ENCODE measurements at places on chromosomes 5 and 9.

GRCh38 chr5:116154931-116155330 is 70.1 kb downstream of the COMMD10 start:
- DNase-seq = no peak

DNA sequence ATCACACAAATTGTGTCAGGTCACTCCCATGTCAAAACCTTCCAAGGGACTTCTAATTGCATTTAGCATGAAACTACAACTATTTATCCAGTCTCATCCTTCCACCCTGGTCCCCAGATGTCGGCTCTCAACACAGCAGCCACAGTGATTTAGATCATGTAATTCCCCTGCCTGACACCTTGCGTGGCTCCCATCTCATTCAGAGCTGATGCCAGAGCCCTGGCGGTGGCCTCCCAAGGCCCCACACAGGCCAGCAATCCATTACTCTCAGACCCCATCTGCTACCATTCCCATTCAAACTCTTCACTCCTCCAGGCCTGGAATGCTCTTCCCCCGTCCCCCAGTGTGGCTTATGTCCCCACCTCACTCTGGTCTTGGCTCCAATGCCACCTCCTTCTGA is 2.4 kb downstream of the SLC35D2 start:
- DNase-seq = no peak

DNA sequence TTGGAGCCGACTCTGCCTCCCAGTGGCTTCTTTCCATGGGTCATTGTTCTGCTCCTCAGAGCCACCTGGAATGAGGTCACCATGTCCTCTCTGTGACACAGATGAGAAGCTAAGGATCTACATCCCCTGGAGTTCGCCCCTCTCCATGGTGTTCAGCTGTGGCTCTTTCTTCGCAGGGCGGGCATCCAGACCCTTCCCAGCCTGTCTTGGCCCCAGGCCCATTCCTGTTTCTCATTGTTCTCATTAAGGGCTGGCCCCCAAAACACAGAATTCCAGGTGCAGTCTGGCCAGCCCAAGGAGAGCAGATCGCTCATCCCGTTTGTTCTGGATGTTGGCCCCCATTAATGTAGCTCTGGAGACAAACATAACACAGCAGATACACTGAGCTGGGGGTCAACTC is 66.4 kb upstream of the COL15A1 start:
- no peak for DNase-seq

GRCh38 chr5:32541241-32541640 is 44.1 kb upstream of the SUB1 start:
- DNase-seq = no peak

- no peak for DNase-seq
Observed at GRCh38 chr9:121021301-121021700, 28.8 kb downstream of the C5 start.

DNA sequence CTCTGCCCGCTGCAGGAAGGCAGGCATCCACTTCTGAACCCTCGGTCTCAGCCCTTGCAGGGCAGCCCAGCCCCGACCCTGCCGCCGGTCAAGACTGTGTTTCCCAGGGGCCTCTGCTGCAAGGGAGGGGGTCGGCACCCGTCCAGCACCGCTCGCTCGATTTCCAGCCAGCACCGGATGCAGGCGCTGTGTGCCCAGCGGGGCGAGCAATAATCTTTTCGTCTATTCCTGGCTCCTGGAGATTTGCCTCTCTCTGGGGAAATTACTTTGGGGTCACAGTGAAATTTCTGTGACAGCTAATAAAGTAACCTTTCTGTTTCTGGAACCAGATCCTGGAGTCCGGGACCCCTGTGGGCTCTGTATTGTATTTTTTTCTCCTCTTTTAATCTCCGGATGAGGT is 155.3 kb downstream of the COL23A1 start:
- DNase-seq = peak; percentile 49

- no peak for DNase-seq
Observed at GRCh38 chr5:125181955-125182354, 435.5 kb upstream of the ZNF608 start.

- no peak for DNase-seq
Observed at GRCh38 chr9:86352440-86353077, 1.7 kb downstream of the TUT7 start.

DNA sequence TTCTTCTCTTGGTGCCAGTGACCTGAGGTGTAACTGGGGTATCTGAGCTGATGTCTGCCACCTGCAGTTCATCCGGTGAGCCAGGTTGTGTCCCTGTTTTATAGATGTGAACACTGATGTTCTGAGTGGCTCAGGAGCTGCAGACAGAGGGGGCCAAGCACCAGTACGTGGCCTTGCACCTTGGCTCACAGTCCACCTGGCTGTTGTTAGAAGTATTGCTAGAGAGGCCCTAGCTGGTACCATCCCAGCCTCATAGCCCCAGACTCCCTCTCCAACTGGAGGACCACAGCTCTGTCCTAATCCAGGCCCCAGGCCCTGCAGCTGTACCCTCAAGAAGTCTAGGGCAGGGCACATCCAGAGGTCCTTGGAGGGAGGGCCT is 16.2 kb downstream of the PHF2 start:
- DNase-seq = peak; percentile 78

GRCh38 chr9:121183666-121184423 is 17.8 kb downstream of the RAB14 start:
- no peak for DNase-seq

- no peak for DNase-seq
Observed at GRCh38 chr9:113247640-113248039, 26.3 kb downstream of the SLC31A1 start.

- no peak for DNase-seq
Observed at GRCh38 chr5:158970569-158971014, 129.1 kb downstream of the EBF1 start.

GRCh38 chr9:1878811-1879210 is 136.3 kb upstream of the SMARCA2 start:
- DNase-seq = no peak

DNA sequence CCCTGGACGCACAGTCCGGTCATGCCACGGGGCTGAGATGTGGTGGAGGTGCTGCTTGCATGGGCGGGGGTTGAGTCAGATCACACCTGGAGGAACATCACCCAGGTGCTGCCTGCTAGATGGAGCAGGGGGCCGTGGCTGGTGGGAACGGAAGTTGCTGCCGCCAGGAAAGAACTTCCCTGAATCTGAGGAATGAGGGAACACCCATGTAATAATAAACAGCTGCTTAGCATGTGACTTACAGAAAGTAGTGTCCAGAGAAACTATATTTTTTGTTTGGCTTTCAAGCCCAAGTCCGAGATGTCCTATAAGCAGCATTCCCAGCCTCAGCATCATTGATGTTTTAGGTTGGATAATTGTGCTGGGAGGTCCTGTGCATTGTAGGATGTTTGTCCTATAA is 27.1 kb upstream of the FAM240B start:
- no peak for DNase-seq

- DNase-seq = no peak
Observed at GRCh38 chr5:168234133-168234532, 57.3 kb upstream of the WWC1 start.

DNA sequence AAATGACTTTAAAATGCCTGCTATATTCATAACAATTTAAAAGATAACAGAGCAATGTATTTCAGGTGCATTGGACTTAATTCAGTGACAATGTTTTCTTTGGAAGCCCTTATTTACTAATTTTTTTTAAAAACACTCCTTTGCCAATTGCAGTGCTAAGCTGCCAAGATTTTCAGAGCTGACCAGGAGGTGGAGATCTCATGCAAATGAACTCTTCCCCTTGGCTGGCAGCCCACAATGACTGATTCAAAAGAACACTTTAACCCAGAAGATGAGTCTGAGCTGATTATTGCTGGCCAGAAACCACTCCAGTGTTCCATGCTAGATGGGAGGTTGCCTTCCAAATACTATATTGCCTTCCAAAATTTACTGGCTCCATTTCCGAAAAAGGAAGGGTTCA is 128.3 kb upstream of the CCNH start:
- no peak for DNase-seq

- DNase-seq = no peak
Observed at GRCh38 chr5:160626322-160626721, 204.7 kb downstream of the PTTG1 start.

DNA sequence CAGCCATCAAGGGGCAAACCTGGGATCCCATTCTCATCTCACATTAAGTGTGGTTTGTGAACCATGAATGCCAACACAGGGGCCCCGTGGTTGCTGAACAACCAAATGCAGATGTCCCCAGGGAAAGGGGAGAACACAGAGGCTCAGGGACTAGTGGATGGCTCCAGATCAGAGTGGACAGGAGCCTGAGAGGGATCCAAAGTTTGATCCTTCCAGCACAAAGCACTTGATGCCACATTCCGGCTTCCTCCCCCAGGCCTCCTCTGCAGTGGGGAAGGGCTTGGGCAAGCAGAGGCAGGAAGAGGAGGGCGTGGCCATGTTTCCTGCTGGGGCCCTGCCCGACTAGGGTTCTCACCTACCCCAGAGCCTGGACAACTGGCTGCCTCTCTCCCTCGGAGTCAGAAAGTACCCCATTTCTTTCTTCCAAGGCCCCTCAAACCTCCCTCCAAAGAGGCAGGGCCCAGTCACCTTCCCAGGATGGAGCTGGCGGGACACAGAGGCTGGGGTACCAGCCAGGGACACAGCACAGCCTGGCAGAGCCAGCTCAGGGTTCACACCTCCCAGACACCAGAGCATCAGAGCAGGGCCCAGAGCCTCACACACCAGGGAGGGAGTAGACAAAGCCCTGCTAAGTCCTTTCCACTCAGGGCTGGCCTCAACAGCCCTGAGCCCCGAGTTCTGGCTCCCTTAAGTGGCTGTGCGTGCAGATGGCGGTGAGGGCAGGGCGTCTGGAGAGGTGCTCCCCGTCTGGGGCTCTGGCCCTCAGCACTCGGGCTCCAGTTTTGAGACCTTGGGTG is 4.3 kb upstream of the RNF44 start:
- DNase-seq = no peak

DNA sequence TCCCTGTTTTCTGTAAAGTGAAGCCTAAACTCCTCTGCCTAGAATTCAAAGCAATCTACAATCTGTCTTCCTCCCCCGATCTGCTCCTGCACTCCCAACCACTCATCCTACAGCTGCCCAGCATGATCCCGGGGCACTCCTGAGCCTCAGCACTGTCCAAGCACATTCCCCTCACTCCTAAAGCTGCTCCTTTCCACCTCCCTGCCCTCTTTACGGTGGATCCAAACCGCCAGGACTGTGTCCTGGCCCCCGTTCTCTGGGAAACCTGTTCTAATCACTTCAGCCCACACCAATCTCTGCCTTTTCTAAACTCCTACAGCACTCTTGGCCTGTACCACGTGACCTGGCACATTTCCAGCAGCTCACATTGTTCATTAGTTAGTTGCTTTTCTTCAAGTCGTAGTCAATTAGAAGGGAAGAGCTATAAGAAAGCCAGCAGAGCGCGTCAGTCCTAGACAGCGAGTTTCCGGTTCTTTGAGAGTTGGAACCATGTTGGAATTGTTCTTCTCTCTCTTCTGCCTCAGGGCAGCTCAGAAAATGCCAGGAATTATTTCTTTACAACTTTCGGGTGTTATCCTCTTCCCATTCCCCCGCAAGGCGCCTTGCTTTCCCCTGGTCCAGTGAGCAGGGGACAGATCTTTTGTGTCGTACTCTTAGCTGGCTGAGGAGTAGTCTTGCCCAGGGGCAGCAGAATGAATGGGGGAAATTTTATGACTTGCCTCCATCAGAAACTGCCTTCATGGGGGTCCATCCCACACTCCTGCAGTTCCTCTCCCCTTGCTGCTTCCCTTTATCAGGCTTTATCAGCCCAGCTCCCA is 60.7 kb downstream of the NRG2 start:
- DNase-seq = no peak

GRCh38 chr9:14417237-14417636 is 103.3 kb upstream of the NFIB start:
- no peak for DNase-seq

GRCh38 chr5:96952118-96952750 is 16.4 kb downstream of the LNPEP start:
- no peak for DNase-seq

- peak; percentile 83 for DNase-seq
Observed at GRCh38 chr5:171667341-171668096, 118.1 kb upstream of the SMIM23 start.

GRCh38 chr9:70901746-70902145 is 219.7 kb downstream of the TRPM3 start:
- no peak for DNase-seq

- no peak for DNase-seq
Observed at GRCh38 chr5:33852319-33852718, 39.5 kb downstream of the ADAMTS12 start.

- no peak for DNase-seq
Observed at GRCh38 chr5:17190242-17190778, 27.1 kb upstream of the BASP1 start.

GRCh38 chr9:88998503-88998902 is 7.2 kb downstream of the S1PR3 start:
- peak; percentile 52 for DNase-seq

GRCh38 chr9:110638381-110638954 is 30.1 kb upstream of the MUSK start:
- DNase-seq = no peak

DNA sequence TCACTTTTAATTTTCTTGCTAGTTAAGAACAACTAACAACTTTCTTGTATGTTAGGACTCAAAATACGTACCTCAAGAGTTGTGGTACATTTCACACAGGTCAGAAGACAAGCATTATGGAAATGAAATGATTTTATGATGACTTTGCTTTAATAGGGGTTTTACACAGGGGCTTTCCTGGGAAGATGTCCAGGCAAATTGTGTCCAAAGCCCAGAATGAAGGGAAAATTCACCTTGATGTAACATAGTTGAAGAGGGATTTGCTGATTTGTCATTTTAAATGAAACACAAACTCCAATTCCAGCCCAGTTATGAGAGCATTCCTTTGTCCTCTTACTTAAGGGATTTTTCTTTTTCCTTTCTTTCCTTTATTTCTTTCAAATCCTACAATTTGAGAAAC is 89.2 kb downstream of the ARL15 start:
- DNase-seq = no peak

GRCh38 chr5:154614125-154614524 is 136.1 kb upstream of the HAND1 start:
- DNase-seq = no peak

- no peak for DNase-seq
Observed at GRCh38 chr9:22100626-22101025, 91.5 kb upstream of the CDKN2B start.

DNA sequence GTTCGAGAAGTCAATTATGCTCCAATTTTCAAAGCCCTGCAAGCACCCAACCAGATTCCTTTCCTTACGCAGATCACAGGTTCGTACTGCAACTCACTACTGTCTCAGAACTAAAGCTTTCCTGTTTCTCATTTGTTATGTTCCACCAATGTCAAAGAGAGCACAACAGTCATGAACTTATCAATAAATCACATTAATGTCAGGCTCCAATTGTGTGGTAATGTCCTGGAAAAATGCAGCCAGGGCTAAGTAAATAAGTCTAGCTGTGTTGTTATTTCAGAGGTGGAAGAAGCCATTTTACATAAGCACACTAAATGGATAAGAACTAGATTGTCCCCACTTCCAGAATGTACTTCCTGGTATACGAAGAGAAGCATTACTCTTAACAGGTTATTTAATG is 488.6 kb upstream of the PTGER4 start:
- DNase-seq = no peak

GRCh38 chr9:123238365-123238764 is 30.0 kb downstream of the STRBP start:
- DNase-seq = no peak
